ENCODE measurements at places on chromosomes 1 and 21.

DNA sequence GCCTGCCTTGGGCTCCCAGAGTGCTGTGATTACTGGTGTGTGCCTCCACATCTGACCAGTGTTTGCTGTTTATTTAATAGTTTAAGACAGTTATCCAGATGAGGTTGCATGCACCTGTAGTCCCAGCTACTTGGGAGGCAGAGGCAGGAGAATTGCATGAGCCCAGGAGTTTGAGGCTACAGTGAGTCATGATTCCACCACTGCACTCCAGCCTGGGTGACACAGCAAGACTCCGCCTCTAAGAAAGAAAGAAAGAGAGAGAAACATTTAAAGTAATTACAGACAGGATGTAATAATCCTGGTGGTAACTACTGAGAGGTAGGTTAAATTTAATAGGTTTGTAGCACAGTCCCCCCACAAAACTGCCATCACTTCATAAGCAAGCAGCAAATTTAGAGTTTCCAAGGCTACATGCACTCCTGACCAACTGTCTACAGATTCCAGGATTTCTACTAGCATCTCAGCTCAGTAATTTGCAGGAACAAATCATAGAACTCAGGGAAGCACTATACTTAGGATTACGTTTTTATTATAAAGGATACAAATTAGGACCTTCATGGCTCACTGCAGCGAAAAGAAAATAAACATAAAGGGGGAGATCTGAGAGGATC lies 89.6 kb downstream of the PKN2 start:
- DNase-seq = no peak

- DNase-seq = no peak
These were observed 336.4 kb downstream of the PAPPA2 start for GRCh38 chr1:176799327-176799726.

GRCh38 chr1:226181996-226182714 lies 4.4 kb downstream of the ACBD3 start:
- DNase-seq = no peak

- DNase-seq = no peak
These were observed 34.6 kb upstream of the GRIK3 start for GRCh38 chr1:37068897-37069296.

- DNase-seq = no peak
These were observed 22.2 kb downstream of the MPZ start for GRCh38 chr1:161287482-161288054.

- DNase-seq = no peak
These were observed at the start of gene BNIPL for GRCh38 chr1:151036356-151036755. TSS of gene BNIPL (plus strand) at chr1:151036586. CDS start at chr1:151036726, 140 bp downstream.

DNA sequence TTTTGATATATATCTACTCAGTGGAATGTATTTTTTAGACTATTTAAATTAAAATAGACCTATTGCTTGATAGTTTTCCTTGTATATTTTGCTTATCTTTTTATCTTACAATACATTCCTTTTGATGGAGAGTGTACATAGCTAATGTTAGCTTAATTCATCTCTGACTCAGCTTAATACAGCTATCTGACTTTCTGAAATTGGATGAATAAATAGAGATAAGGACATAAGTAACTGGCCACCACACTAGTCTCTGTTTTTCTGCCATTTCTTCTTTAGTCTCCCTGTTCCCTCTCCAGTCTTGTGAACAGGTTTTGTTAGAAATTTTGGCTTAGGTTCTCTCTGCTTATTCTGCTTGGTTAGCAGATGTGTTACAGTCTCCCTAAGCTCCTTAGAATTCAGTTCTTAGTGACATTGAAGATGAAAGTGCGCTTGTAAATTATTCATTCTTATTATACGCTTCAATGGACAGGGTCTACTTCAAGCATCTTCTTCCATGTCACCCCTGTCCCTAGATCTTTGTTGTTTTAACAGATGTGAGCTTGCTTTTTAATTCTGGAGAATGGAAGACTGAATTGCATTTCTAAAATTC lies 59.6 kb downstream of the XPR1 start:
- no peak for DNase-seq

DNA sequence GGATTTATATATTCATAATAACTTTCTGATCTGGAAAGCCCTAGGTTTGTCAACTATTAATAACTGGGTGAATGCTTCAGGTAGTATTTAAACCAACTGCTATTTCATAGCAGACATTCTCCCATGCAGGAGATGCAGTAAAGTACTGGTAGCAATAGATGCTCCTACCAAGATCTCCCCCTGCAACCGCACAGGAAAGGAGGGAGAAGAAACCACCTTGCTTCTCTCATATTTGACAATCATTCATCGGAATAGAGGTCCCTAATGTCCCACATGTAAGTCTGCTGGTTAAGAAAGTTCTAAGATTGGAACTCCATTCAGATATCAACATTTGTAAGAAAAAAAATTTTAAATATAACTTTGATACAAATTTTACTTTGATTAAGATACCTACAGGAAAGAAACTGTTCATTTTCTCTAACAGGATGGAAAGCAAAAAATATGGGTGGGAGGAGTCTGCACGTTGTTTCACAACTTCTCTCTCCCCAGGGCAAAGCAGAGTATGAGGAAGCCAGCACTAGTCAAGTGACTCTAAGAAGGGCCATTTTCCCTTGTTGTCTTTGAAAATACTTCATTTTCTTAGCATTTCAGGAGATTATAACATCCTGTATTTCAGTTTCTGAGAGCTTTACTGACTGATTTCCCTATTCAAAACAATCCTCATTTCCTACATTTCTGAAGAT lies at the start of gene PYHIN1:
Gene PYHIN1, plus strand, starts transcription at position 498 of the 683 bp plus-strand sequence. CDS start 5,359 bp downstream, outside the sequence.
- no peak for DNase-seq

DNA sequence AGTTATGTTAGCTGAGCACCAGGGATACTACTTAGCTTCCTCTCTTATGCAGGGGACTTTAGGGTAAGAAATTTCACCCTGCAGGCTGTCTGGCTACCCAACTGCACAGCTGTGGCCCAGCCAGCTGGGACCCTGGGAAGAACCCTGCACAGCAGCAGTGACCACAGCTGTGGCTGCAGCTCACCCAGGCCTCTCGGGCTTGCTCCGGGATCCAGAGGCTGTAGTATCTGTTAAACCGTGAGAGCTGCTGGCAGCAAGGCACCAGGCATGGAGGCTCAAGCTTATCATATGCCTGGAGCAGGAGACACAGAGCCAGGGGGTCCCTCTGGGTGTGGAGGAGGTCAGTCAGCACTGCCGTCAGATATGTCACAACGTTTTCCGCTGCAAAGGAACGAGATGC lies 40.3 kb downstream of the URB1 start:
- no peak for DNase-seq

DNA sequence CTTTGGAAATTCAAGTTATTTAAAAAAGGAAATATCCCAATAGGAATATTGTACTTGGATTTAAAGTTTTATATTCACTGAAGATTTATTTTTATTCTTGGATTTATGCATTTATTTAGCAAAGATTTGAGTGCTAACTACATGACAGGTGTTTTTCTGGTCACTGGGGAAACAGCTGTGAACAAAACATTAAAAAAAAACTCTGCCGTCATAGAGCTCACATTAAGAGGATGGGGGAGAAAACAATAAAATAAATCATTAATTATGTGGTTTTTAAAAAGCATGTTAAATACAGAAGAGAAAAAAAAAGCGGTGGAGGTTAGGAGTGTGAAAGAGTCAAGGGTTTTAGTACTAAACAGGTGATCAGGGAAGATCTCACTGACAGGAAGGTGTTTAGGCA lies 149.9 kb downstream of the GALNT2 start:
- DNase-seq = no peak

All from T-helper 2 cell (primary cell).